ENCODE measurements at places on chromosomes 5 and 9.

DNA sequence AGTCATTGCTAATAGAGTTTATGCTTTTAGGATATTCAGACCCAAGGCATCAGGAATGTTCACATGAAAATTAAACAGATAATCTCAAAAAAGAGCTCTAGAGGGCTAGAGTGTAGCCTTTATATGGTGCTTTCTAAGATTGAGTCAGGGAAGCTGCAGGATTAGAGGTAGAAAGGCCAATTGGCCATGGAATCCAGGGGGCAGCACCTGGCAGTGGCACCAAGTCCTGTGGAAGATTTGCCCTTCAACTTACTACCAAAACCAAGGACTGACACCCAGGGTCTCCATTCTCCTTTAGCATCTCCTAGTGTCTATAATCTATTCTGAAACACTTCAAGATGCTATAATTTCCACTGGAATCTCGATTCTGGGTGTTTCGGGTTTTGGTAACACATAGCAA, 112.4 kb downstream of the ACER2 start:
- no peak for DNase-seq

GRCh38 chr5:94562327-94562971, 56.0 kb downstream of the KIAA0825 start:
- DNase-seq, result no peak

- DNase-seq, result no peak
Observed at GRCh38 chr5:142823126-142823525, 52.9 kb downstream of the ARHGAP26 start.

DNA sequence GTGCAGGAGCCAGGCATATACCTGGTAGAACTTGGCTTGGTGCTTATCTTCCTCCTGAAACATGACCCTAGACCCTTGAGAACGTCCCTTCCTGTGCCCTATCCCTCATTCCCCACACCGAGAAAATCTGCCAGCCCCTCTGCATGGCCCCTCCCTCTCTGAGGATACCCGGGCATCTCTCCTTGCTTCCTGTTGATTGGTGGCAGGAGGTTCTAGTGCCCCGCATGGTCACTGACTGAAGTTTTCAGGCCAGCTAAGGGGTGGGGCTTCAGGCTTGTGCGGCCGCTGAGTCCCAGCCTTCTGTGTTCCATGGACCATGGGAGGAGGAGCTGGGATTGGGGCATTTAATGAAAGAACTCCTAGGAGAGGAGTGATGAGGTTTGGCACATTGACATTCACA, 22.8 kb downstream of the IGIP start:
- DNase-seq, result no peak

DNA sequence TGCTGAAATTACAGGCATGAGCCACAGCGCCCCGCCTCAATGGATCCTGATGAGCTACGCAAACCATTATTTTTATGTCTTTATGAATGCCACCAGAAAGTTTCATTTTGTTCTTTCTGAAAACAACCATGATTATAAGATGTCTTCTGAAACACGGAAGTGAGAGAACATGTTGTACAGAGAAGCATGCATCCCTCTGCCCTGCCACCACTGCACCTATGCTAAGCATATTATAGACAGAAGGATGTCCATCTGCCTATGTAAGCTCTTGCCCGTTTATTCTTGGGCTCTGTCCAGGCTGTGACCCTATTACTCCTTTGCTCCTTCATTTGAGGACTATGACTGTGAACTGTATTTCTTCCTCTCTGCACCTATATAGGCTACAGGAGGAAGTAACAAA, 74.3 kb downstream of the GRAMD2B start:
- DNase-seq, result no peak

DNA sequence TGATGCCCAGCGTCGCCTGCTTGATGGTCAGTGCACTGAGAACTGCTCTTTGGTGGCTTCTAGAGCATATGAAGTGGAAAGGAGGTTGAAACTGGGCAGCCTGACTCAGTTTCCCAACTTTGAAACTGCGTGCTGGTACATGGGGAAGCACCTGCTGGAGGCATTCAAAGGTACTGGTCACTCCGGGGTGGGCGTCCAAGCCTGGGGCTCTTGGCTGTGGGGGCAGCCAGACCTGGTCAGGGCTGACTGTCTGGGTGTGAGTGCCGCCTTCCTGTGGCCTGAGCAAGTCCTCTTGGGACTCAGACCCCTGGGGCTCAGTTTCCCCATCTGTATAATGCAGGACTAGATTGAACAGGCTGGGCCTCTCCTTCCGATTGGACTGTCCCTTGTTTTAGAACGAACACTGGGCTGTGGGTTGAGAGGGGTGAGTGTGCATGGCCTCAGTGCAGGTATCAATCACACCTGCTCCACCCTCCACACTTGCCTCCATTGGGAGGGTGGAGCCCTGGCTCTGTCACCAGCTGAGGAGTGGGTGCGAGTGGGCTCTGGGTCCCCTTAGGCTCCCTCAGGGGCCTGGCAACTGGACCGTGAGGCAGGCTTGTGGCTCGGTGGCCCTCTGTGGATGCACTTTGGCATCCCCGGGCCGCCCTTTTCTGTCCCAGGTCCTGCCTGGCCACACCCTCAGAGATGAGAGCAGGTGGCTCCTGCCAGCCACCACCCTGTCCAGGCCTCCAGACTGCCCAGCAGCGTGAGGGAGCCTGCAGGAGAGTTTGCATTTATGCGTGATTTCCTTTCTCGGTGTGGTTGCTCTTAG, 80.2 kb downstream of the PHF2 start:
- no peak for DNase-seq

DNA sequence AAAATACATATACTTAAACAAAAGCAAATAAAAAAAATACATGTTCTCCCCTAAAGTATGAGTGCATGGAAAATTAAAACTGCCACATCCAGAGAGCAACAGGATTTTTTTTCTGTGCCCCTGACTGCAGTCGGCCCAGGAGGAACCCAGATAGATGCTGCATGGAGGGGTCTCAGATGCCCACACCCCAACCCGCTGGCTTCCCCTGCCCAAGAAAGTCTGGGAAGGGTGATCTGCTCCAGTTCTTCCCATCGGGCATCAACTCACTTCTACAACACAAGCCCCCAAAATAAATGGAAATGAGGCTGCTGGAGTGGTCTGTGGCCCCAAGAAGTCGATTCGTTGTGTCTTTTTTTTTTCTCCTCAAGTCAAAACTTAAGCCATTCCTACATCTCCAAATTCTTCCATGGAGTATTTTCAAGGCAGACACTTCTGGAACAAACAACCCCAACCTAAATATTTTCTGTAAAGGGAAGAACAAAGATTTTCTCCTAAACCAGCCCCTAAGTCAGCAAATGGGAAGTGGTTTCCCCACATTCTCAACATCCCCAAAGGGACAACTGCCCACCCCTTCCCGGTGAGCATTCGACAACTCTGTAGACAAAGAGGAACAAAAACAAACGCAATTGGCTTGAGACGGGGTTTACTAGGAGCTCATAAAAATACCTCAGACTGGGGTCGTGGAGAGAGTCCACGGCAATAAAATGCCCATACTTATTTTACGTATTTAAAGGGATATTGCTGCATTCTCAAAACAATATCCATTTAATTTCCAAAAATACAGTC, 46.7 kb downstream of the ROR2 start:
- DNase-seq, result no peak

DNA sequence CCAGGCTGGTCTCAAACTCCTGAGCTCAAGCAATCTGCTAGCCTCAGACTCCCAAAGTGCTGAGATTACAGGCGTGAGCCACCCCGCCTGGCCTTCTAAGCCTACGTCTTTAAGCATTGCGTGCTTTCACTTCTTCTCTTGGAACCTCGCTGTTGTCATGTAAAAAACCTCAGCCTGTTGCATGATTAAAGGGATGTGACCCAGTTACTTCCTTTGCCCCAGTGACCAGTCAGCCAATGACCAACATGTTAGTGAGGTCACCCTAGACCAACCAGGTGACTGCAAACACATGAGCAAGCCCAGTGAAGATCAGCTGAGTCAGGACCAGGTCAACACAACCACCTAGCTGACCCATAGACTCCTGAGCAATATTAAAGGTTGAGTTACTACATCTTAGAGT, 10.5 kb downstream of the KIF4B start:
- peak; percentile 3 for DNase-seq

DNA sequence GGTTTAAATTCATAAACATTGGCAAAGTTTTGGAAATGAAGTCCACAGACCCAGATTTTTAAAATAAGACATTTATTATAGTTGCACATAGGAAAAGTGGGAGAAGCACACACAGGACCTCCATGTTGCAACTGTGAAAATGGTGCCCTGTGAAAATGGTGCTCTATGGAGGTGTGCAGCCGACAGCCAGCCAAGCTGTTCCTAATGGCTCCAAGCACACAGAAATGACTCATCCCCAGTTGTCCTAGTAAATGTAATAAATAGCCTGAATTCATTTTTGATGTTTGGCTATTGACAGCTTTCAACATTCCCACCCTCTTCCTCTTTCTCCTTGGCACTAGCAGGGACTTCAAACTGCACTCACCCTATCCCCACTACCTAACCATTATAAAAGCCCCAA, 590.9 kb downstream of the CAAP1 start:
- DNase-seq, result no peak

All from CD4-positive, alpha-beta T cell treated with Interleukin-17A for 1 hour (primary cell).